T-helper 2 cell treated with Interferon-gamma antibody and Interleukin-4, amounts not matched to agents 5 μg/mL and 100 μg/mL, for 36 hours (primary cell): ENCODE measurements at places on chromosomes 6 and 20.

DNA sequence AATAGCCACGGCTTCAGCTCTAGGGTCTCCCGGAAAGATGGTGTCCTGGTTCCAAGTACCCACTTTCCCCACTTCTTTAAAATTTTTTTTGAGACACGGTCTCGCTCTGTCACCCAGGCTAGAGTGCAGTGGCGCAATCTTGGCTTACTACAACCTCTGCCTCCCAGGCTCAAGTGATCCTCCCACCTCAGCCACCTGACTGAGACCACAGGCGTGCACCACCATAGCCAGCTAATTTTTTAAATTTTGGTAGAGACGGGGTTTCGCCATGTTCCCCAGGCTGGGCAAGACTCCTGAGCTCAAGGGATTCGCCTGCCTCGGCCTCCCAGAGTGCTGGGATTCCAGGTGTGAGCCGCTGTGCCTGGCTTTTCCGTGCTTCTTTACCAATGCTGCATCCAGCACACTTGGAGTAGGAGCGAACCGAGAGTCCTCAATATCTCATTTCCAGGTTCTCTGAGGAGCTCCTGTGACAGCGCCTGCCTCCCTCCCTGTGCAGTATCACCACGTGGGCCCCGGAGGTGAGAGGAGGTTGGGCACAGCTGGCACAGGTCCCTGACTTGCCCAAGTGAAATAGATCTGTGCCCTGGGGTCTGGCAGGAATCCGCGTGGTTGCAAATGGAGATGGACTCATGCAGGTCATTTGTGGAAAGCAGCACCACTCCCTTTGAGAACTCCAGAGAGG lies 37.3 kb downstream of the EZR start:
- no peak for DNase-seq

GRCh38 chr6:126268092-126268491 lies 71.8 kb upstream of the CENPW start:
- no peak for DNase-seq

DNA sequence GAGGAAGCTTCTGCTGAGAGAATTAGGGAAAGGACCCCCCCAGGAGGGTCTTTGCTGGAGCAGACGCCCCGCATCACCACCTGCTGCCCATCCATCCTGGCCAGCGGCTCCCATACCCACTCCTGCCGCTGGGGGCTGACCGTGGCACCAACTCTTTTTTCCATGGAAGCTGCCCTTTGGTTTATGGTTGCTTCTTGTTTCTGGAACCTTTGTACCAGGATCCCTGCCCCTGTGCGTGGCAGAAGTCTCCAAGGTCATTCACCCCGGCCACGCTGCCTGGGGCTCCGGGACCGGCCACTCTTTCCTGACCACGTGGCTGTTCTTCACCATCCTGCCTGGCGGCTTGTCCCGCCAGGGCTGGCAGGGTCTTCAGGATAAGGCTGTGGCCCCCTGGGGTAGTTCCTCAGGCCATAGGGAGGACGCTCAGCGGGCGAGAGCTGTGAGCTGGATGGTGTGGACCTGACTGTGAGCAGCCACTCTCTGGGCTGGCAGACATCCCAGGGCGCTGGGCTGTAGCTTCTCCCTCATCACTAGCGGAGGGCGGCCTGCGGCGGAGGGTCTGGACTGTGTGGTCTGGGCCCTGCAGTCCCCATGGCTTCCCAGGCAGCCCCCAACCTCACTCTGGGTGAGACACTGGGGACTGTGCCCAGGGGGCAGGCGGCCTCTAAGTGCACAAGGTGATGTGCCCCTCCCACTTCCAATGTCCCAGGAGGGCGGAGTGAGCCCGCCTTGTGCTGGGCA lies 22.8 kb upstream of the RBBP8NL start:
- DNase-seq, result no peak

DNA sequence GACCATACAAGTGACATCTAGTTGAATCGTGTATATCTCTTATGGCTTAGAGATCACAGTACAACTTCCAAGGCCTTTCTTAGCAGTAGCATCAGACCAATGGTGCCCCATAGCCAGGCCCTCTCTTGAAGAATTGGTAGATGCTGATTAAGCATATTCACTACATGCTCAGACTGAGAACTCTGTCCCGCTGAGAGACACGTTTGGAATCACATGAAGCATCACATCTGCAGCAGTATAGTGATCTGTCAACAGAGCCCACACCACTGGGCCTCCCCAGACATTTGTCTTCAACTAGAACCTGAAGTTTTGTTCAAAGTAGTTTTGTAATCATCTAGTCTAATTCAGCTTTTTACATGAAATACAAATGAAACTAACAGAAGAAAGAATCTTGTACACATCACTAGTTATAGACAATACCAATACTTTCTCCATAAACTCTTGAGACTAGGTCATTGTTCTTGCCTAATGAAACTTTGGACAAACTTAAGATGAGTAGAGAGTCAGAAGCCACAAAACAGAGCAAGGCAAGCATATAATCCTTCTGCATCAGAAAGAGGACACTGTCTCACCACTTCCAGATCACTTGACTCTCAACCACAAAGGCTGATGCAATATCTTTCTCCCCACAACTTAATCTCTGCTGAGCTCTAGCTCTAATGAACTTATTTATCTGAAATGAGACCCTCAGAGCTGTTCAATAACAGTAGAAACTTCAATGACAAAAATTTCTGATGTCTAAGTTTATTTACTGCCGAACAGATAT lies 182.7 kb downstream of the TBX18 start:
- DNase-seq, result no peak

GRCh38 chr6:114339706-114340105 lies 3.1 kb downstream of the HS3ST5 start:
- no peak for DNase-seq

DNA sequence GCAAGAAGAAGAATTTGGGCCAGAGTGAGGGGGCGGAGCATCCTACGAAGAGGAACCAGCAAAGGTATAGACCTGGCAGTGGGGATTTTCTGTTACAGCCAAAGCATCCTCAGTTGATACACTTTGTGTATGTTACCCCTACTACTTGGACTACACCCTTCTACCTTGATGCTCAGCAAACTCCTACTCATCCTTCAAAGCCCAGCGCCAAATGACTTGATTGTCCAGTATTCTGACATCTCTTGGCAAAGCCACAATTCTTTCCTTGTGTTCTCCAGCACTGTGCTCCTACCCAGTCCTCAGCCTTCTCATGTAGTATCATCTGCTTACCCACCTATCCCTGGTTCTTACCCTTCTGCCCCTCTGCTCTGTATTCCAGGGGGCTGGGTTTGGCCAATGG lies 21.7 kb upstream of the CTNNBL1 start:
- DNase-seq, result no peak

- no peak for DNase-seq
Measured at GRCh38 chr20:50003253-50003656, 20.5 kb downstream of the SNAI1 start.
